ENCODE measurements at places on chromosomes 3 and 15.
A peak's percentile ranks its signal among the peaks of the same experiment; 100 is the strongest.

- DNase-seq: no peak
Measured at GRCh38 chr3:26428992-26429391, 193.6 kb upstream of the LRRC3B start.

- DNase-seq: no peak
Measured at GRCh38 chr3:61439122-61439458, 122.3 kb upstream of the PTPRG start.

DNA sequence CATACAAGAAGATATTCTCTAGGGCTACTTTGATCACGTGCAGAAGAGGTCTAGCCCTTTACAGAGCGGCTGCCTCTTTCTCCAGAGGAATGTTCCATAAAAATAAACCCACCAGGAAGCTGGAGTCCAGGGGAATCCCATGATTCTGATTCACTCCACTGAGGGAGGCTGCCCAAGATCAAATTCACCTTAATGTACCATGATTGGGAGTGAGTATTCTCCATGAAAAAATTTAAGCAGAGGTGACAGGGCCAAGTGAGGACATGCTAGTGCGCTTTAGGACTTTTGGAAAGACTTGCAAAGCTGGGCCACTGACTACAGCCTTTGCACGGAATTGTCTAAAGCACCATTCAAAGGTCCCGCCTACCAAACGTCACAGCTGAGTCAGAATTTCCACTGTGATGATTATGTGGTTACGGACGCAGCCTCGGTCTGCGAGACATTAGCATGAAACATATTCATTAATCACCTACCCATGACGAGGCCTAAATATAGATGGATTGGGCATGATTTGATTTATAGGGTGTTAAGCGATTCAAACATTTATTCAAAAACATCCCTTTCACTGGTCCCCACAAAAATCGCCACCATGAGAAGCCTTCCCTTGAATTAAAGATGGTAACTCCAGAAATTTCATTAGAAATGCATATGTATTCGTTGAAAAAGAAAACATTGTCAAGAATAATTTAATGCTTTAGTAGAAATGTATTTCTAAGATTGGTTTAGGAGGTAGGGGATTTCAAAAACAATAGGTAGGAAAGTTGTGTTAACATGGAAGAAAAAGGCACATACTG lies 152.6 kb downstream of the GREM1 start:
- DNase-seq: no peak

- DNase-seq: no peak
Measured at GRCh38 chr3:56005196-56005805, 463.0 kb downstream of the ERC2 start.

- no peak for DNase-seq
Measured at GRCh38 chr3:194014756-194015155, 121.2 kb upstream of the HES1 start.

DNA sequence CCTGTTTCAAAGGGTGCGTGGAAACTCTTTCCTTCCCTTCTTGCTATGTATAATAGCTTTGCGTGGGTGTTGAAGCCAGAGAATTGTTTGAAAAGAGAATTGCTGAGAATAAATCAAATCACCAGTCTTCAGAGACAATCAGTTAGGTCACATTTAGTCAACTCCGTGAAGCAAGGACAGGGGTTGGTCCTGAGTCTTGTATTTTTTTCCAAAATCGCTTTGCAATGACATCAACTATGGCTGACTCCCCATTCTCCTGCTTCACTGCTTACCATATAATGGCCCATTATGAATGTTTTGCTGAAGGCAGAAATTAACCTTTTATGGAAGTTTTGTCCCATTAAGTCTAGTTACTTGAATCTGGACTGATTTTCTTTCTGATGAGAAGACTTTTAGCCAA lies 852.8 kb downstream of the AGBL1 start:
- no peak for DNase-seq

GRCh38 chr3:126100269-126100633 lies 16.3 kb upstream of the SLC41A3 start:
- DNase-seq: no peak

- no peak for DNase-seq
Measured at GRCh38 chr3:44355362-44356033, 16.9 kb downstream of the TCAIM start.

DNA sequence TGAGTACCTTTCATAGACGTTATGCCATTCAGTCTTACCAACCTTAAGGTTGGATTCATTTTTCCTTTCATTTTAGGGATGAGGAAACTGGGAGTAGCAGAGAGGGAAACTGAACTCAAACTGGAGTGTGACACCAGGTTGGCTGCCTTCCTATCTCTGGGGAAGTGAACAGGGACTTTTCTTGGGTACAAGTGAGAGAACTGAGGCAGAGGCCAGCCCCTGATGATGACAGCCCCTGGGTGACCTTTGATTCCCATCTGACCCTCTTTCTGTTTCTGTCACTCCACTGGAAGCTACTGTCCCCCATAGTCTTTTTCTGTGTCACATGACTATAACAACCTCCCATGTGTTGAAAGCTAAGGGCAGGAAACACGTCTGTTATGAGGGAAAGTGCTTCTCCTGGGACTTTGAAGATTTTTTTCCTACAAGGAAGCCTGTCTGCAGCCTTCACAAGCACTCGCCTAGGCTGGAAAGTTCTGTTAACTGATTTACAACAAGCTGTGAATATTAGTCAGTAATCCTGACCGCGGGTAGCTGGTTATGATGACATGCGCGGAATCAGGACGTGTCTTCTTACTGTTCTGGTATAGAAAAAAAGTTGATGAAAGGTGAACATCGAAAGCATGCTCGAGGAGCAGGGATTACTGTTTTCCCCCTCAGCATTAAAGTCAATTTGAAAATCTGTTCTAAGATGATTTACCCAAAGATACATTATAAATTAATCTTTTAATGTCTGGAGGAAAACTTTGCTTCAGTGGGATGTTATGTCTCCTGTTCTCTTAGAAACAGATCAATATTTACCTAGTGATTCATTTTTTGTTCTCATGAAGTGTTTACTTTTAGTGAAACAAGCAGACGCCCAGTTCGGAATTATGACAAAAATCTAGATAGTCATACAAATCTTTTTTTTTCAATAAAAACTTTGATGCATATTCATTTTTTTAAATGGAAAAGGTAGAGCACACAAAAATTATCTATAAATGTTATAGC lies 31.5 kb downstream of the ABHD2 start:
- no peak for DNase-seq

DNA sequence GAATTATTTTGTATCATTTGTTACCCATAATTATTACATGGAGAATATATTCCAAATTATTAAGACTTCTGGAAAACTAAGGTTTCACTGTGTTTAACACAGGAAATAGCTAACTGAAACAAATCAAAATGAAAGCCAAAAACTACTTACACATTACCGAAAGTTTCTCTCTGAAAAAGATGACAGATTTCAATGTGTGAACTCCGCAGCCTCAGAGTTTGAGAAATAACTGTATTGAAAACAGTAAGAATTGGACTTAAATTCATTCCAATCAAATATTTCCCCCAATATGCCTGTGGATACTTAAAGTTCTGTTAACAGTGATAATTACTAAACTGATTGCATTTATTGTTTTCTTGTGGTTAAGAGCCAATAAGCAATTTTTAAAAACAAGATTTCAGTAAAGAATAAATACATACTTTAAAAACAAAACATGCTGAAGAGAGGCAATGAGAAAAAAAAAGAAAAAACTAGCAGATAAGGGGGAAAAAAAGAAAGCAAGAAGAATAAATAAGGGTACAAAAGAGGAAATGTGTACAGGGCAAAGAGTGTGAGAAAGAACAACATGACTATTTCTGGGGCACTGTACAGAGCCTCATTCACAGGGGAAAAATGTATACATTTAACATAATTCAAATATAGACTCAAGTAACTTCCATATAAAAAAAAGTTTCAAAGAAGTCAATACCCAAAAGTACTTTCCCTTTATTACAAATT lies 30.7 kb downstream of the DENND4A start:
- DNase-seq: no peak

- DNase-seq: no peak
Measured at GRCh38 chr3:112539825-112540650, 21.7 kb downstream of the ATG3 start.

GRCh38 chr3:49013738-49014660 lies 4.4 kb downstream of the DALRD3 start:
- DNase-seq: peak; percentile 46

GRCh38 chr15:49860101-49860500 lies 239.3 kb downstream of the DTWD1 start:
- DNase-seq: no peak

DNA sequence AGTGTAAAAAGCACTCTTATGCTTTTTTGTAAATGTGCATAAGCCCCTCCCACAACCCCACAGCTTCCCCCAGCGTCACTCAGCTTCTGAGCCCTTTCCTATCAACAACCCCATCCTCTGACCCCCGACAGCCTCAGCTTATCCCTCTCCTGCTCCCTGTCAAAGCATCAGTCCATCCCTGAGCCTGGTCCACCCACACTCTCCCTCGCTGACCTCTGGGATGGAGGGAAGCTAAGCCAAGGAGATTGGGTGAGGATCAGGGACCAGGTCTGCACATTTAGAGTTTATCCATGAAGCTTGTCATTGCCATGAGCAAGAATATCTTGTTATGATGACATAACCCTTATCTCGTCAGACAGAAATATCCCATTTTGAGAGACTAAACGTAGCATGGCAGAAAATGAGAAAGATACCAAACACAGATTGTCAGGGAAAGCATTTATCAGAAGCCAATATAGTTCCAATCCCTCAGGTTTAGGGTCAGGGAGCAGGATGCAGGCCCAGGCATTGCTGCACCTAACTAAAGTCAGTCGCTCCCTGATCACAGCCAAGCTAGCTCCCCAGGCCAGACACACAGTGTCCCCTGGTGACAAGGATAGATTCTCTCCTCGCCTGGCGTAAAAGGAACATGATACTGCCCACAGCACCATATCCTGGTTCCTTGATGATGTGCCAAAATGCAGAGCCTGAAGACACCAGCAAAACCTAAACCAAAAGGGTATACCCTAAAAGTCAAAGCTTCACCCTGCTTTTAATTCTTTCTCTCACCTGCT lies 66.9 kb downstream of the DCLK3 start:
- DNase-seq: no peak

- DNase-seq: no peak
Measured at GRCh38 chr3:160607826-160608225, 42.5 kb upstream of the KPNA4 start.

- no peak for DNase-seq
Measured at GRCh38 chr15:66153549-66154415, 99.8 kb downstream of the MEGF11 start.

DNA sequence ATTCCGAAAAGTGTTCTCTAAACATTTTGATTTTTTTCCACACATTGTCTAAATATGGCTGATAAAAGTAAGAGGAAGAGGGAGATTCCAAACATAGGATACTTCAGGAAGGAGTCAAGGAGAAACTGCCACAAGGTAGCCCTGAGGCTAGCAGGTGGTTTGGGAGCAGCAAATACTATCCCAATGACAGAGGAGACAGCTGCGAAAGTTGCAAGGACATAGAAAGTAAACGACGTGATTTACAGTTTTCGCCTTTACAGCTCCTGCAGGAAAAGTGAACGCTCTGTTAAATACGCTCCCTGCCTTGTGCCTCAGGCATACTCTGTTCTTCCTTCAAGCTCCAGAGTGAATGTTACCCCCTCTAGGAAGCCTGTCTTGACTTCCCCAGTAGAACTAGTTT lies 3.7 kb upstream of the FETUB start:
- no peak for DNase-seq

DNA sequence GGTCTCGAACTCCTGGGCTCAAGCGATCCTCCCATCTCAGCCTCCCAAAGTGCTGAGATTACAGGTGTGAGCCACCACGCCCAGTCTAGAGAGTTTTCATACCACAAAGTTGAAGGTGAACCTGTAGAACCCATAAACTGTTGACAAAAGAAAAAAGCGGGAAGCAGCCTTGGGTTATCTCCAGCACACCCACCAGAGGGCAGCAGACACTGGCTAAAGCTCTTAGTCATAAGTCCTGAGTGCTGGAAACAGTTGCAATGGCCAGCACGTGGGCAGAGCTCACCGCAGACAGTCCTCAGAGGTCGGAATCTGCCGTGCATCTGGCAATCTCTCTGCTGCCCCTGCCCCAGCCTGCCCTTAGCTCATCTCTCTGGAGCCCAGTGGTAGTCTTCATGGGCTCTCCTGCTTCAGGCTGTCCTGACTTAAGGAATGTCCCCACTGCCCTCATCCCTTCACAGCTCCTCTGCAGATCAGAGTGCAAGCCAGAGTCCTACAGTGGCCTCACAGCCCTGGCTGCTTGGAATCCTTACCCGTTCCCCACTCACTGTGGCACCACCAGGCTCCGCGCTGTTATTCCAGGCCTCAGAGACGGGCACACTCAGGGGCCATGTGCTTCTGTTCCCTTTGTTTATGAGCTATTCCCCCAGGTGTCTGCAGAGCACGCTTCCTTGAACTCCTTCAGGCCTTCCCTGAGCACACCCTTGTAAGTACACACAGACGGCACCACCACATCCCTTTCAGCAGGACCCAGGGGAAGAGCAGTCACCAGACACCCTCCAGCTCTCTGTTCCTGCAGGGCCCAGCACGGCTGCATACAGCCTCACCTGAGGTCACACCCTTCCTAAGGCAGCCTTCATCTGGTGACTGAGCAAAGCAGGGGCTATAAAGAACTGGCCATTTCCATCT lies 8.8 kb upstream of the ELP6 start:
- peak; percentile 55 for DNase-seq

DNA sequence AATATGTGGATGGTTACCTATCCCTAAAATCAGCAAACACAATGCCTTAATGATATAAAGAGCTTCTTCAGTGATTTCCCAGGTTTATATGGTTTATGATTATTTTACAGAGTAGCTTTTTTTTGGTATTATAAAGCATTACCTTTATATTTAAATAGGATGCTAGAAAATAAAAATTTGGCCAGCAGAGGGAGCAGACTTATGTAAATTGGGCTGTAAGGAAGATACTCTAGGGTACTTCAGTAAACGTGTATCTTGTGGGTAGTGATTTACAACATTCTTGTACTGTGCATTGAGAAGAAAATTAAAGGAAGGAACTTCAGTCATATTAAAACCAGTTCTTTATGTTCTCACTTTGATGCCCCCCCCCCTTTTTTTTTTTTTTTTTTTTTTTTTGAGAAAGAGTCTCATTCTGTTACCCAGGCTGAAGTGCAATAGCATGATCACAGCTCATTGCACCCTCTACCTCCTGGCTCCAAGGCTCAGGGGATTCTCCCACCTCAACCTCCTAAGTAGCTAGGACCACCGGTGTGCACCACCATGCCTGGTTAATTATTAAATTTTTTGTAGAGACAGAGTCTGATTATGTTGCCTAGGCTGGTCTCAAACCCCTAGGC lies 167.9 kb downstream of the BBX start:
- DNase-seq: no peak

DNA sequence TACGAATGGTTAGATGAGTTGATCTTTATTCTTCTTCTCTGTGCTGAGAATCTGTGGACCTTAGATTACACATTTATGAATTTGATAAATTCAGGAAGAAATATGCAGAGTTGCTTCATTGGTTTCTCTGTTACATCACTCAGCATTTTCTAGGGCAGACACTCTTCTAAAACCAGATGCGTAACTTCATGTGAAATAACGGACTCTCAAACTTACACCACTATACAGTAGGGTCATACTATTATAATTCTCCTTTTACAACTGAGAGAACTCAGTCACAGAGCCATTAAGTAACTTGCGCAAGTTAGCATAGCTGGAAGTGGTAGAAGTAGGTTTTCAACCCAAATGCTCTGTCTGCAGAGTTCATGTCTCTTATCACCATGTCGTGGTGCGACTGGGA lies 5.7 kb downstream of the TMEM207 start:
- DNase-seq: no peak

GRCh38 chr3:12316729-12317351 lies 28.0 kb downstream of the PPARG start:
- DNase-seq: no peak
